ENCODE measurements at places on chromosomes 3 and 15.

DNA sequence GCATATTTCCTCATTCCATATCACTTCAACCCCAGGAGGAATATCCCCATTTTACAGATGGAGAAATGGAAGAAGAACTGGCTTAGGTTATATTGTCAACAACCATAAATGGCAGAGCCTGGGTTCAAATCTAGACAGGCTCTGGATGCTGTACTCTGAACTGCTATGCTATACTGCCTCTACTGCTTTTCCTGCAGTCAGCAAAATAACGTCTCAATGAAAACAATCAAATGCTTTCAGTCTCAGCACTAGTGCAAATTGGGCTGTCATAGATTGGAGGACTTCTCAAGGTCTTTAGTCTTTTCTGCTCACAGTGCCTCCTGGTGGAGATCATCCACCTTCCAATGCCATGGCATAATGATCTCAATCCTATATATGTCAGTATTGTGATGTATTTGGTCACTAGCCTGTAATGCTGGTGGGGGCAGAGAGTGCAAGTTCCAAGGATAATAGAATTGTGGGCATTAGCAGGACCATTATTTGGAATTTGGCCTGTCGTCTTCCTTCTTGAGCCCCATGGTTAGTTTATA is 285.0 kb downstream of the CLSTN2 start:
- no peak for DNase-seq

DNA sequence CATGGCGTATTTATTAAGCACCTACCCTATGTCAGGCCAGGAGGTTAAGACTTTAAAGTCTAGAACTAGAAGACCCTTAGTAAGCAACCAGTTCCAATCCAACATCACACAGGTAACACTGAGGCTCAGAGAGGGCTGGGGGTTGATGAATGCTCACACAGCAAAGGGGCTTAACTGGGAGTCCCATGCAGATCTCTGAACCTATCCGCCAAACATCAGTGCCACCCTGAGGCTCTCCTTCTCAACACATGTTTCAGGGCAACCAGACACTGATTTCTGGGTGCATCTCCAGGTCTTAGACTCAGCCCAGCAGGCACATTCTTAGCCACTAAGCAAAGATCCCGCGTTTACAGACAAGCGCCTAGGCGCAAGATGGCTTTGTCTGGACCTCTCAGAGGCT is 92.0 kb upstream of the SLC6A11 start:
- DNase-seq = no peak

GRCh38 chr3:9732080-9732739 is 675 bp downstream of the BRPF1 start:
- DNase-seq = no peak

GRCh38 chr3:27244374-27244773 is 124.8 kb downstream of the NEK10 start:
- DNase-seq = no peak

- no peak for DNase-seq
Measured at GRCh38 chr3:87351937-87352336, 75.6 kb upstream of the POU1F1 start.

DNA sequence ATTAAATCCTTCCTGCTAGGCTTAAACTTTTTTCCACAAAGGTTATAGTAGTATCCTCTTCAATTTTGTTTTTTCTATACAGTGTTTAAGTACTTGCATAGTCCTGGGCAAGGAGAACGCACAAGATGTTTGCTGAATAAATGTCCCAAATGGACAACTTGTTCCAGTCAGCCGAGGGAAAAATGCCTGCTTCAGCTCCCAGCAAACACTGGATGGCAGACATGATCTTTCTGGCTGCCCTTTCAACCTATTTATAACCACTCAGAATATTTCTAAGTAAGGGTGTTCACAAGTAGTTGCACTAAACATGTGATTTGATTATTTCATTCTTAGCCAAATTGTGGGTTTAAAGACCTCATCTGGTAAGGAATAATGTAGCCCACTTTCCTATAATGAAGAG is 29.8 kb downstream of the GNB4 start:
- no peak for DNase-seq

DNA sequence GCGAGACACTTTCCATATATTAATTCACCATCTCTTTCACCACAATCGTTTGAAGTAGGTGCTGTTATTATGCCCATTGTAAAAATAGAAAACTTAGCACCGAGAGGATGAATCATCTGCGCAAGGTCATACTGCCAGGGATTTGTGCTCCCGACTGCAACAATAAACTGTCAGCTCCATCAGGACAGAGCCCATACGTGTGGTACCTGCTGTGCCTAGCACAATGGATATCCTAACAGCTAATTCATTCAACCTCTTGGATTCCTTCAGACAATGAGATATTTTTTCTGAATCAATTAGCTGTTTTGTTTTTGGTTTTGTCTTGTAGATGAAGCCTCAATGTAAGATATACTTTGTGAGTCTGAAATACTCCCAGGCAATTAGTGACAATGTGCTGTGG is 32.3 kb upstream of the PROK2 start:
- DNase-seq = no peak

All from neuronal stem cell (in vitro differentiated cells).